Germinal center (tissue), 1 donor: ENCODE measurements at places on chromosomes 3 and 15.

- DNase-seq, result no peak
These were observed 78.0 kb downstream of the CPN2 start for GRCh38 chr3:194272861-194273742.

GRCh38 chr3:47117807-47118364 lies 46.0 kb downstream of the SETD2 start:
- DNase-seq, result no peak

- peak; percentile 89 for DNase-seq
These were observed 2.6 kb upstream of the TIGIT start for GRCh38 chr3:114290911-114291901.

DNA sequence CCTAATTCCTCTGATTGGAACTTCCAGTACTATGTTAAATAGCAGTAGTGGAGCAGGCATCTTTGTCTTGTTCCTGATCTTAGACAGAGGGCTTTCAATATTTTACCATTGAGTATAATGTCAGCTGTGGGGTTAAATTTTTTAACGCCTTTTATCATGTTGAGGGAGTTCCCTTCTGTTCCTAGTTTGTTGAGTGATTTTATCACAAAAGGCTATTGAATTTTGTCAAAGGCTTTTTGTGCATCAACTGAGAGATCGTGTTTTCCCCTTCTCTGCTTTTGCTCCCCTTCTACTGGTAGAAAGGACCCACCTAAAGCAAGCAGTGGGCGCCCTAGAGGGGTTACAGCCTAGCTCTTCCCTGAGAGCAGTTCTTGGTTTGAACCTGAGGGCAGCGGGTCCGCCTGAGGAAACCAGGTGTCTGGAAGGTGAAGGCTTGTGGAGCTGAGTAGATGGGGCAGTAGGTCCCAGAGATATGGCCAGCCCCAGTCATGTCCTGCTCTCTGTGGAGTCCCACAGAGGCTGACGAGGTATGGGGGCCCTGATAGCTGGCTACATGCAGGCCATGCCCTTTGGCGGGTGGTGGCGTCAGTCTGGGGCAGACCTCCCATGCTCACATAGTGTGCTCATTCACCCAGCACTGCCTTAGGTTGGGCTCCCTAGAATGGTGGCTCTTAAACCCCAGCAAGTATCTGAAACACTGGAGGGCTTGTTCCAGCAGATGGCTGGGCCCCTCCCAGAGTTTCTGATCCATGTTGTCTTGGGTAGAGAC lies 11.3 kb downstream of the HDAC11 start:
- DNase-seq, result no peak

DNA sequence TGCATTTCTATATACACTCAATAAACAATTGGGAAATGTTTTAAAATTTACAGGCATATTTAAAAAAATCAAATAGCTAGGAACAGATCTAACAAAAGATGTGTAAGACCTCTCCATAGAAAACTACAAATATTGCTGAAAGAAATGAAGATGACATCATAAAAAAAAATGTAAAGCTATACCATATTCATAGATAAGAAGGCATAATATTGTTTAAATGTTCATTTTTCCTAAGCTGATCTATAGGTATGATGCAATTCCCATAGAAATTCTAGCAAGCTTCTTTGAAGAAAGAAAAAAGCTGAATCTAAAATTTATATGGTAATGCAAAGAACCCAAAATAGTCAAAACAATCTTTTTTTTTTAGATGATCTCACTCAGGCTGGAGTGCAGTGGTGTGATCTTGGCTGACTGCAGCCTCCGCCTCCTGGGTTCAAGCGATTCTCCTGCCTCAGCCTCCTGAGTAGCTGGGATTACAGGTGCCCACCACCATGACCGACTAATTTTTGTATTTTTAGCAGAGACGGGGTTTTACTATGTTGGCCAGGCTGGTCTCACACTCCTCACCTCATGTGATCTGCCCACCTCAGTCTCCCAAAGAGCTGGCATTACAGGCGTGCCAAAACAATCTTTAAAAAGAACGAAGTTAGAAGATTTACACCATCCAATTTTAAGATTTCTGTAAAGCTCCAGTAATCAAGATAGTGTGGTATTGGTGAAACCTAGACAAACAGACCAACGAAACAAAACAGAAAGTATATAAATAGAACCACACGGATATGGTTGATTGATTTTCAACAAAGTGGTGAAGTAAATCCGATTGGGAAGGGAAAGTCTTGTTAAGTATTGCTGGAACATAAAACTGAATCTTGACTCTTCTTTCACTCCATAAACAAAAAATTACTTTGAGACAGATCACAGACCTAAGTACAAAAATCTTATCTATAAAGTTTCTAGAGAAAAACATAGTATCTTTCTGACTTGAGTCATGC lies 6.3 kb upstream of the BHLHE40 start:
- DNase-seq, result no peak

GRCh38 chr15:35311615-35312014 lies 226.5 kb upstream of the NANOGP8 start:
- no peak for DNase-seq
